ENCODE measurements at places on chromosomes 7 and 10.
A peak's percentile ranks its signal among the peaks of the same experiment; 100 is the strongest.

- DNase-seq = no peak
These were observed 129.7 kb downstream of the C10orf105 start for GRCh38 chr10:71589617-71590551.

GRCh38 chr7:42340436-42340835 is 103.4 kb upstream of the GLI3 start:
- no peak for DNase-seq

DNA sequence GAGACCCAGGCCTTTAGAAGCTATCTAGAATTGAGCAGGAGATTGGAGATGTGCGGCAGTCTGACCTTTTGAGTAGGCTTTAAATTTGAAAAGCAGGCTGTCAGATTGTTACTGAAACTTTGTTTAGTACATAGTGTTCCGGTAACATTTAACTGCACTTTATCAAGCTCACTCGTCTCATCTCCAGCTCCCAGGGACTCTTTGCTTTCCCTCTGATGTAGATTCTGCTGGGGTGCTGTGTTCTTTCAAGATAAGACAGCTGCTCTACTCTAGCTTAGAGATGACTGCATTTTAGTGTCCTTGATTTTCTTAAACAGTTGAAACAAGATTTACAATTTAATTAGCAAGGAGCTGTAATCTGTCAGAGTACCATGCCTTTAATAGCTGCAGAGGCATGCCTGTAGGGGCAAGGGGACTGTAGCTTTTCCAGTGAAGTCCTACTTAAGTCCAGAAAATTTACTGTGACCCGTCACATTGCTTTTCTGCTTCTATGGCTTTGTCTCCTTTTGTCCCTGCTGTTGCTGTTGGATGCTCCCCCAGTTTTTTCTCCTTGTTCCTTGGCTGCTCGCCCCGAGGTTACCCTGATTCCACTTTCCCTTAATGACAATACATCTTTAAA is 56.4 kb upstream of the MTPN start:
- DNase-seq = no peak

- no peak for DNase-seq
These were observed 119.7 kb upstream of the FAM3C start for GRCh38 chr7:121515630-121516401.

- DNase-seq = peak; percentile 16
These were observed 35.2 kb downstream of the GBF1 start for GRCh38 chr10:102280397-102281101.

DNA sequence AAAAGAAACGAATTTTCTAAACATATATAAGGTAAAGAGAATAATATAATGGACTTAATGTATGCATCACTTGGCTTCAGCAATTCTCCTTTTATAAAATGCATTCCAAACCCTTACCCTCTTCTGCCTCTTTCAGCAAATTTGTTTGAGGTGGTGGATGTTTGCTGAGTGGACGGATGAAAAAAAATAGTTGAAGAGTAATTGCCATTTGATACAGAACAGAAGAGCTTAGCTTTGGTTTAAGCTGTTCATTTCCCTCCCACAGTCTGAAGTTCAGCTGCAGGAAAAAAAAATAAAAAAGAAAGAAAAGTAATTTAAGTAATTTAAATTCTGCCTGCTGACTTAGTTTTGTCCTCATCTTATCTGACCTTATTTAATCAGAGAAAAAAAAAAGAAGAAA is 138.6 kb downstream of the GALNT17 start:
- DNase-seq = no peak

GRCh38 chr7:134362587-134363483 is 46.1 kb upstream of the SLC35B4 start:
- DNase-seq = no peak

DNA sequence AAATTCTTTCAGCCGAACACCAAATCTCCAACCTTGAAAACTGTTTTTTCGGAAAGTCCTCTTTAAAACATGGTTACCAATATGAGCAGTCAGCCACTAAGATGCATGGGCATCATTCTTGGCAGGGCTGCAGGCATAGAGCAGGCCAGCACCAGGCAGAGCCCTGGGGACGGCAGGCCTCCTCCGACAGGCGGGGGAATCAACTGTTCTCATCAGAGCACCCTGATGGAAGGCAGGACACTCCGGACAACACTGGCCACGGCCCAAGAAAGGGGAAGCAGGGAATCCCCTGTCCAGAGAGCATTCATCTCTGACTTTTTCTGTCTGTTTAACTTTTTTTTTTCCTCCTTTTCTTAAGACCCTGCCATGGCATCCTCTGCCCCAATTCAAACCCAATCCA is 1.4 kb upstream of the NOS3 start:
- DNase-seq = no peak

DNA sequence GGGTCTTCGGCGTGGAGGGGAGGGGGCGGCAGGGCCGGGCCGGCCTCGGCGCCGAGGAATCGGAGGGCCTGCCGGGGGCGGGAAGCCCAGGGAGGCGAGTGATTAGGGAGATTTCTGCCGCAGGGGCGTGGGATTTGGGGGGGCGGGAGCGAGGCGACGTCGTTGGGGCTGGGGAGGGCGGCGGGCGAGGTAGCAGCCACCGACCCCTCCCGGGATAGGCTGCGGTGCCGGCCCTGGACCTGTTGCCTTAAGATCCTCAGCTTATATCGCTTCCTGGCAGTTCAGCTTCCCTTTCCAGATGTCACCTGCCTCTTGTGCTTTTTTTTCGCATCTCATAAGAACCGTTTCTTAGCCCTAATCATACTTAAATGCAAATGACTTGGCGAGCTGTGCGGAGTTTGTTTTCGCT is 655 bp downstream of the LMTK2 start:
- DNase-seq = no peak

- DNase-seq = no peak
These were observed 37.0 kb upstream of the CCSER2 start for GRCh38 chr10:84291384-84291783.

DNA sequence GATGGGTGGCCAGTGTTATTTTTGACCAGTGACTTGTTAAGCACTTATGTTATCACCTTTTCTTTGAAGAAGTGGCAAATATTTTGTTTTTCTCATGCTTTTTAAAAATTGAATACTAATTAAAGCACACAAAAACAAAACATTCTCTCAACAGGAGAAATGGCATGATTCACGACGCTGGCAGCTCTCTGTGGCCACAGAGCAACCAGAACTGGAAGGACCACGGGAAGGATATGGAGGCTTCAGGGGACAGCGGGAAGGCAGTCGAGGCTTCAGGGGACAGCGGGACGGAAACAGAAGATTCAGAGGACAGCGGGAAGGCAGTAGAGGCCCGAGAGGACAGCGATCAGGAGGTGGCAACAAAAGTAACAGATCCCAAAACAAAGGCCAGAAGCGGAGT is 6.2 kb upstream of the KIFBP start:
- no peak for DNase-seq

DNA sequence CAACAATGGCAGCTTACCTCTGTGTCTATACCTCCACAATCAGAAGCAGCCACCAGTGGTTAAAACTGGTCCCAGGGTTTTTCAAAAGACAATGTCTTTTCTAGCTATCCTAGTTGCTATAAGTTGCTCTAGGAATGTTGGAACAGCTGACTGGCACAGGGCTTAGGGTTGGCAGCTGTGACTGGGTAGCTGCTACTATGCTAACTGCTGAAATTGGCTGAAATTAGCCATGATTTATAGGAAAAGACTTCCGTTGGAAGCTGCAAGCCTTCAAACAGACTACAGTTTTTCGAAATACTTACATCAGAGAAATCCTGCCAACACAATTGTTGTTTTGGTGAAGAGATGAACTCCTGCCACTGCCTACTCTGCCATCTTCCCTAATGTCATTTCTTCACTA is 102.3 kb downstream of the MKX start:
- no peak for DNase-seq

DNA sequence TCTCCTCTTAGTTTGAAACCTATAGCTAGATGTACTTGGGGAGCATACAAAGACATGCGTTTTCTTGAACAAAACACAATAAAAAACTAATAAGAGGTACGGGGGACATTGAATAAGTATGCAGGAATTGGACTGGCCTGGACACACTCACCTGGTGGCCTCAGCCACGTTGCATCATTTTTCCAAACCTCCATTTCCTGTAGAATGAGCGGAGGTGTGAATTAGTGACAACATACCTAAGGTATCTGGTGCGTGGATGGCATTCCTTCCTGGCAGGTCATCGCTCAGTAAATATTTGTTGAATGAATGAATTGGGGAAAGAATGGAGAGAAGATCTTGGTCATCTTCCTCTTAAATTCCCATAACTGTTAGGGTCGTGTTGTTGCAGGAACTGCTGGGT is 103.2 kb upstream of the CTBP2 start:
- no peak for DNase-seq

GRCh38 chr7:19963695-19964094 is 190.3 kb upstream of the TMEM196 start:
- no peak for DNase-seq

DNA sequence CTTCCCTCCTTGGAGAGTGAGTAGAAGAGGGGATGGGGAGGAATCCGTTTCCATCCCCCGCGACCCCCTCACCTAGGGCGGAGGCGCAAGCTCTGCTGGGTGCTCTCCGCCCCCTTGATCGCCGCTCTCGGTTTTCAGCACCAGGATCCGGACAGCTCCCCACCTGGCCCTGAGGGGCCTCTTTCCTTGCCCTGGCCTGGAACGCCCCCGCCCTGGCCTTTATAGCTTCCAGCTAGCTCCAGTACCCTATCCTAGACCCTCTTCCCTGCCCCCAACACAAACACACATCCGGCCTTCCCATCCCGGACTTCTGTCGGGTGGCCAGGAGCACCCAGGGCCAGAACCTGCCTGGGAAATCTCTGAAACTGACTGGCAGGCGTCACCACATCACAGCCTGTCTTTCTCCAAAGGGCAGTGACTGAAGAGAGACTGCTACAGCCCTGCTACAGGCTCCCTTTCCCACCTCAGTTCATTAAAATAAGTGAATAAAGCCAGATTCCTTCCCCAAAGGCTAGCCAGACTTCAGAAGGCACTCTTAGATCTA is 72.3 kb upstream of the LEP start:
- no peak for DNase-seq

DNA sequence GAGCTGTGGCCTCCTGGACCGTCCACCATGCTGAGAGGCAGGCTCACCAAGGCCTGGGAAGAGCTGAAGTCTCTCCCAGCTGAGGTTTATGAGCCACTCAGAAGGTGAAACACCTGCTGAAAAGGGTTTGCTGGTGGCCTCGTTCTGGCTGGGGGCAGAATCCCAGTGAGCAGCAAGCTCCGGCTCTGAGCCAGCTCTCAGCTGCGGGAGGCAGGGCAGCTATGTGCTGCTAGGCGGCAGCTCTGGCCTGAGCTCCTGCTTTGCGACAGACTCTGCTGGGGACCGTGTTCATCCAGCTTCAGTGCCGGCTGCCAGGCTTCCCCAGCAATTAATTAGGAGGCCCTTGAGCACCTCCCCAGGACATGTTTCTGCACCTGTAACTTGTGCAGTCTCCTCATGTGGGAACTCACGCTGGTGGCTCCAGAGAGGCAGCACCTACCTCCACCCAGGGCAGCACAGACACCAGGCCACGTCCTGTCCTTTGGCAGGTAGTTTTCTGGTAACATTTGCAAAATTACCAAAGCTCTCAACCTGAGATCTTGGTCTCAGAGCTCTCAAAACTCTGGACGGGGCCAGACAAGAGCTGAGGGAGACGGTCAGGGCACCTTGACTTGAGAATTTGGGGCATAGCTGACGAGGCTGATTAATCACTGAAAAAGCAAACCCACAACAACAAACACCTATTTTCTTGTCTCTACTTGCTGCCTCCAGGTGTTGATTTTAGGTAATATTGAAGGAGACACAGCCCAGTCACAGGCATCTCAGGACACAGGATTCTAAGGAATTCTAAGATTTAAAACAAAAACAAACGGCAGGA is 185.0 kb downstream of the TCERG1L start:
- DNase-seq = peak; percentile 38

DNA sequence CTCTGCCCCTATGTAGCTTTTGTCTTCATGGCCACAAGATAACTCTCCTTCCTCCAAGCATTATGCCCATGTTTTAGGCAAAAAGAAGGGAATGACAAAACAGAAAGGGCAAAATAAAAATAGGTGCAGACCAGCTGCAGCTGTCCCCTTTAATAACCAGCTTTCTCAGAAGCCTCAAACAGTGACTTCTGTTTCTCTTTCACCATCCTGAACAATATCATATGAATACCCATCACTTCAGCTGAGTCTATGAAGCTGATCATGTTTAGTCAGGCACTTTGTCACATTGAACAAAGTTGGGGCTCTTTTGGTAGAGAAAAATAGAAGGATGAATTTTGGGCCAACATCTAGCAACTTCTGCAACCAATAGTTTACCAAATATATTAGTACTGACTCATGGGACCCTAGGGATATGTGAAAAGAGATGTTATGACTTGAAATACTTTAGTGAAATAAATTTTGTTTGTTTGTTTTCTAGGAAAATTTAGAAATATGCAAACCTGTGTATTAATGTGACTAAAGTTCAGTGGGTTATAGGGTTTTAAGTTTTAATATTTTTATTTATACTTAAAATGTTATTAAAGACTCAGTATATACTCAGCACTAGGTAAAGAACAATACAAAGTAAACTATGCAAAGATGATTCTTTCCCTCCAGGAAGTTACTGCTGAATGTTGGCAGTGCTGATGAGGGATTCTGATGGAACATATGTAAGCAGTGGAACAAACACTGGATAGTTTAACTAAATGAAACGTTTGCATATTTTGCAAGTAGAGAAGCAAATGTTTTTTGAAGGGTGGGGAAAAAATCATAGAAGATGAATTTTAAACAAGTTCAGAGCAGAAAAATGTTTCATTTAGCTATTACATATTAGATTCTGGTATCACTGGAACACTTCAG is 133.7 kb downstream of the FOXP2 start:
- DNase-seq = no peak

DNA sequence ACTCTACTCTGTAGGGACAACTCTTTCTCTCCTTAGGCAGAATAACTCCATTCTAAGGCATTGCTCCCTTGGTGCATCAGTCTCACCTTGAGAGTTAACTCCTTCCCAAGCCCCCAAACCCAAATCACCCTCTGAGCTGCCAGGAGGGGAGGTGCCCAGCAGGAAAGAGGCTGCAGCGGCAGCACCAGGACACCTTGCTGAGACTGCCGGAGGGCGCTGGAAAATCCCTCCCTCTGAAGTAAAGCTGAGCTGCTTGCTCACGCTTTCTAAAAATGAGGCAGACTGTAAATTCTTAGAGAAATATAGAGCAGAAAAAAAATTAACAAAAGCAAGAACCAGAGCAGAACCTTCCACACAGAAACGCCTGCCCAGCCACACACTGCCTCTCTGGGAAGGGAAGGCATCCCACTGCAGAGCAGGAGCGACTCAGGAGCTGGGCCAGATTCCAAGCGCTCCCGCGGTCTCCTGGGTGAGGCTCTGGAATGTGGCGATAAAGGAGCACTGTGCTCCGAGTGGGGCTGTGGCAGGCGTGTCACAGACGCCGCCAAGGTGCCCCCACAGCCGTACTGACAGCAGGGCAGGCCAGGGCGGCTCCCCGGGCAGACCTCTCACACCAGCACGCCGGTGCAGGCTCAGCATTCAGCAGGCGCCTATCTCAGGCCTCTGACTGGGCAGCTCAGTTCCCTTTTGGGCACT is 202.1 kb downstream of the TNS3 start:
- no peak for DNase-seq
